Activated T-cell treated with anti-CD3 and anti-CD28 coated beads for 24 hours (primary cell): ENCODE measurements at places on chromosomes 16 and 17.

DNA sequence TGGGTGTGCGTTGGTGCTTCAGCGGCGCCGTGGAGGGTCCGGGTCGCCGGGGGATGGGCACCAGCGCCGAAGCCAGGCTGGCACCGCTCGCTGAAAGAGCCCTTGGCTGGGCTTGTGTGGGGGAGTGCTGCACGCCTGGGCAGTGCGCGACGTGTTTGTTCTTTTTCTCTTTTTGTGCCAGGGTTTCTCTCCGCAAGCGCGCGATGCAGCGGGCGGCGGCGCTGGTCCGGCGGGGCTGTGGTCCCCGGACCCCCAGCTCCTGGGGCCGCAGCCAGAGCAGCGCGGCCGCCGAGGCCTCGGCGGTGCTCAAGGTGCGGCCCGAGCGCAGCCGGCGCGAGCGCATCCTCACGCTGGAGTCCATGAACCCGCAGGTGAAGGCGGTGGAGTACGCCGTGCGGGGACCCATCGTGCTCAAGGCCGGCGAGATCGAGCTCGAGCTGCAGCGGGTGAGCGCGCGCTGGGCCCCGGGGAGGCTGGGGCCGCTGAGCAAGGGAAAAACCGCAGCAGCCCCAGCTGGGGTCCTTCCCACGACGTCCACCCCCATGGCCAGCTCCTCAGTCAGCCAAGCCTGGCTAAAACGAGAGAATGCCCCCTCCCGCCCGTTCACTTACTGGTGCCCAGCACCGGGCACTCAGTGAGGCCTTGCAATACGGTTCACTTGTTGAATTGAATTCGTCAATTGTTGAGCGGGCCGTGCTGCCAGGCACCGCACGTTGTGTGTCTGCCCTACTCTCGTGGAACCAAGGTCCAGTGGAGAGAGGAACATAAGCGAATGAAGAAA, 541 bp downstream of the GPT2 start:
- DNase-seq, result no peak

GRCh38 chr16:16884451-16884850, 505.5 kb downstream of the NPIPA7 start:
- DNase-seq, result no peak

GRCh38 chr17:57622683-57623433, 122.2 kb downstream of the CCDC182 start:
- DNase-seq, result no peak

DNA sequence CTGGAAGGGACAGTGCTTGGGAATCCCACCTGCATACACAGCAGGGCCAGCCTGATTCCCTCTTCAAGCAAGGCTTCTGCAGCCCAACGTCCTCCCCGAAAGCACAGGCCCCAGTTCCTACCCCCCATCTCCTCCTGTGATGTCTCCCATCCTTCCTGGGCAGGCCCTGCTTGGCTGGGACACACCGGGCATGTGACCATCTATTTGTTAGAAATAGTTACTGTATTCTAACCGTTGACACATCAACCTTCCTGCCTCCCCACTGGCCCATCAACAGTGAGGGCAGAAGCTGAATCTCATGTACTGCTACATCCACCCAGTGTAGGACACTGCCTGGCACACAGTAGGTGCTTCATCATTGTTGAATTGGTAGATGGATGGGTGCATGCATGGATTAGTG, 10.7 kb downstream of the PRR29 start:
- DNase-seq, result no peak

GRCh38 chr17:21842332-21843317, 150.3 kb downstream of the KCNJ18 start:
- no peak for DNase-seq

DNA sequence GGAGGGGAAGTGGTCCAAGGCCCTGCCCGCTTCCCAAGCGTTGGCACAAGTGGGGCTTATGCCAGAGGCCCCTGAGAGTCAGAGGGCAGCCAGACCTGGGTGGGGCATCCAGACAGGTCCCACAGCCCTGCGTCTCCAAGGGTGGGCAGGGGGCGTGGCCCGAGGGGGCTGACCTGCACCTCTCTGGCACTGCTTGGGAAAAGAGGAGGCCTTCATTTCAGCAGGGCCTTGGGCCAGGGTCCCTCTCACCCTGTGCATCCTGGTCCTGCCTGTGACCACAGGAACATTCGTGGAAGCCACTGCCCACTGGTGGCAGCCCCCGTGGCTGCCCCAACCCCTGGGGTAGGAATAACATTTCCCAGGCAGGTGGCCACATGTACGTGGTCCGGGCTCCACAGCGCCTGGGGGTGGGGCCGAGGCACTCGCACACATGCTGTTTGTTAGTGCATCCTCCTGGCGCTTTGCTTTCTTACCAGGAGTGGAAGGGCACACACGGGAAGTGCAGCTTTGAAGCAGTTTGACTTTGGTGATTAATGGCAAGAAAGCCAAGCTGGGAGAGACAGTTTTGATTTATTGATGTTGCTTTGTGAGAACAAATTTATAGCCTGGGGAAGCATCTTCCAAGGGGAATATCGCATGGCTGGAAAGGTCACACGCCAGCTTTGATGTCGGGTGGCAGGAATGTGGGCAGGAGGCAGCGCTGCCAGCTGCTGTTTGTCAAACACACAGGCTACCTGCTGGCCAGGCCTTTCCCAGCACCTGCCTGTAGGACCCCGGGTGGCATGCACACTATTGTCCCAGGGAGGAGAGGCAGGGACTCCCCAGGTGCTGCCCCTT, 4.3 kb downstream of the CENPX start:
- DNase-seq, result no peak

DNA sequence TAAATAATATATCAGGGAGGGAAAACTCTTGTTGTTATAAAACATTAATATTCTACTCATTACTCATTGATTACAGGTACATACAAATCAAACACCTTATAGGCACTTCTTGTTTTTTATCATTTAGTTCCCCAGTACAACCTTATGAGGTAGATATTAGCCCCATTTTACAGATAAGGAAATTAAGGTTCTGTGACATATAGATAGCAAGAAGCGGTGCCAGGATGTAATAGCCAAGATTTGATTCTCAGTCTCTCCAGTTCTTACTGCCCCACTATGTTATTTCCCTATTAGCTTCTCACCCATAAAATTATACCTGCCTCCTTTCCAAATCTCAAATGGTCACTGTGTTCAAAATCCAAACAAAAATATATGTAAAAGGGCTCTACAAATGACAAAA, 36.9 kb downstream of the CMTM3 start:
- DNase-seq, result no peak

DNA sequence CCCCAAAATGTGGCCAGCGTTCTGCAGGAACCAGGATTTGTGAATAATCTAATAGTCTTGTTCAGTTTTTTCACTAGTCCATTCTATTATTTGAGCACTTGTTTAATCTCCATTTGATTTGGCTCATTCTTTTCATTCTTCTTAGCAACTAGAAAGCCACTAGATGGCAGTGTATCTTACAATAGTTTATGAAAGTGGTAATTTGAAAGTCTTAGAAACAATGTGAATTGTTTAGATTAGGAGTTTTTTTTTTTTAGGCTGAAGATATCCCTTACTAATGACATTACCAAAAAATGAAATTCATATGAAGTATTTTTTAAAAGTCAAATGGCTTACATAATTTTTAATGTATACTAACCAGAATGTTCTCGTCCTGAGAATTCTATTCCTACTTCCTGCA, 6.7 kb downstream of the ERI2 start:
- DNase-seq, result no peak

DNA sequence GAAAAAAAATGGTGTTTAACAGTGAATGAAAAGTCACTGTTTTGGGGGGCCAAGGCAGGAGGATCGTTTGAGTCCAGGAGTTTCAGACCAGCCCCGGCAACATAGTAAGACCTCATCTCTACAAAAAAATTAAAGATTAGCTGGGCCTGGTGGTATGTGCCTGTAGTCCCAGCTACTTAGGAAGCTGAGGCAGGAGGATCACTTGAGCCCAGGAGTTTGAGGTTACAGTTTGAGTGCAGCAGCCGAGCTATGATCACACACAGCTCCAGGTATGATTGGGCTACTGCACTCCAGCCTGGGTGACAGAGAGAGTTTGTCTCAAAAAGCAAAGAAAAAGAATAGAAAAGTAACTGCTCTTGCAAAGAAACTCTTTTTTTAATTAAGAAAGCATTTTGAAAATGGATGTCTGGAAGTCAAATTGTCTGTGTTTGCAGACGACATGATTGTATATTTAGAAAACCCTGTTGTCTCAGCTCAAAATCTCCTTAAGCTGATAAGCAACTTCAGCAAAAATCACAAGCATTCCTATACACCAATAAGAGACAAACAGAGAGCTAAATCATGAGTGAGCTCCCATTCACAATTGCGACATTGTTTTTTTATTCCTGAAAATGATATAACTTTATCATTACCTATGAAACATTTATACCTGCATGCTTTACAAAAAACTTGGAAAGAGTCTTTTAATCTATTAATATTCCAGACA, 20.5 kb upstream of the CPD start:
- DNase-seq, result no peak

- DNase-seq, result no peak
These were observed 33.1 kb upstream of the PVALEF start for GRCh38 chr17:81132197-81132540.

DNA sequence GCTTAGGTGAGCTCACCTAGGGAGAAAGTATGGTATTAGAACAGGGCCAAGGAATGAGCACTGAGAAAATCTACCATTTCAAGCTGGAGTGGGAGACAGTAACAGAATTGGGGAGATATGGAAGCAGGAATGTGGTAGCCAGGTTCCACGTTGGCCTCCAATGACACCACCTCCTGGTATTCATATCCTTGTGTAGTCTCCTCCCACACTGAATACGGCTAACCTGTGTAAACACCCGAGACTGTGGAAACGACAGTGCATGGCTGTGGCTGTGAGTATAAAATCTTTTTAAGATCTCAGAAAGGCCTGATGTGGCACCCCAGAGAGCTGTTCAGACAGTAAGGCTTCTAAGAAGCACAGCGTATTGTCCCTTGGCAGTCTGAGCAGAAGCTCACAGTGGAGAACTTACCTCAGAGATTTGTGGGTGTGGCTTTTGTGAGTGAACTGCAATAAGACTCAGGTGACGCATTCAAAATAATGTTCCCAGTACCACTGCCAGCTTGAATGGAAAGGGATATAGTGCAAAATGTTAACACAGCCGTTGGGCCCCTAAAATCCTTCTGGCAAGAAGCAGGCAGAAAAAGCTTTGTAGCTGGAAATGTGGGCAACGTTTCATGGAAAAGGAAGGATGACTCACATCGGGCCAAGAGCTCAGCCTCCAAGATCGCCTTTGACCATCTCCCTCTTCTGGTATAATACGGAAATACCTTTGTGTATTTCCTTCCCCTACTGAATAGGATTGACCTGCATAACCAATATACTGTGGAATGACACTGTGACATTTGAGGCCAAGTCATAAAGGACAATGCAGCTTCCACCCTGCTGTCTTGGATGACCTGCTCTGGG, 14.4 kb downstream of the SDR42E1 start:
- no peak for DNase-seq

- DNase-seq, result no peak
These were observed 39.2 kb upstream of the MAF start for GRCh38 chr16:79639576-79640311.

GRCh38 chr17:12431188-12431587, 234.5 kb upstream of the MYOCD start:
- no peak for DNase-seq

GRCh38 chr17:72400863-72401262, 280.0 kb downstream of the SOX9 start:
- DNase-seq, result no peak

DNA sequence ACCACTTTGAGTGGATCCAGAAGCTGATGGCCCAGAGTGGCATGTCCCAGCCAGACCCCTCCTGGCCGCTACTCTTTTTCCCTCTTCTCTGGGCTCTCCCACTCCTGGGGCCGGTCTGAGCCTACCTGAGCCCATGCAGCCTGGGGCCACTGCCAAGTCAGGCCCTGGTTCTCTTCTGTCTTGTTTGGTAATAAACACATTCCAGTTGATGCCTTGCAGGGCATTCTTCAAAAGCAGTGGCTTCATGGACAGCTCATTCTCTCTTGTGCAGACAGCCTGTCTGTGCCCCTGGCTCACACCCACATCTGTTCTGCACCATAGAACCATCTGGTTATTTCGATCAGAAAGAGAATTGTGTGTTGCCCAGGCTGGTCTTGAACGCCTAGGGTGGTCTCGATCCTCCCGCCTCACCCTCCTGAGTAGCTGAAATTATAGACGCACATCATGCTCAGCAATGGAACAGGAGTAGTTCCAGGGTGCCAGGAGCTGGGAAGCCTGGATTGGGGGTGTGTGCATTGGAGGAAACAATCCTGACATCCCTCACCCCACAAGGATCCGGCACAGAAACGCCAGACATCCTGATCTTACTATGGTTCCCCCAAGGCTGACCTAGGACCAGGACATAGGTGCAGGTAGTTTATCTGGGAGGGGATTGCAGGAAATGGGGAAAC, 4.6 kb downstream of the PRSS21 start:
- DNase-seq, result no peak

GRCh38 chr17:45299361-45299760, 17.5 kb downstream of the MAP3K14 start:
- DNase-seq, result no peak

DNA sequence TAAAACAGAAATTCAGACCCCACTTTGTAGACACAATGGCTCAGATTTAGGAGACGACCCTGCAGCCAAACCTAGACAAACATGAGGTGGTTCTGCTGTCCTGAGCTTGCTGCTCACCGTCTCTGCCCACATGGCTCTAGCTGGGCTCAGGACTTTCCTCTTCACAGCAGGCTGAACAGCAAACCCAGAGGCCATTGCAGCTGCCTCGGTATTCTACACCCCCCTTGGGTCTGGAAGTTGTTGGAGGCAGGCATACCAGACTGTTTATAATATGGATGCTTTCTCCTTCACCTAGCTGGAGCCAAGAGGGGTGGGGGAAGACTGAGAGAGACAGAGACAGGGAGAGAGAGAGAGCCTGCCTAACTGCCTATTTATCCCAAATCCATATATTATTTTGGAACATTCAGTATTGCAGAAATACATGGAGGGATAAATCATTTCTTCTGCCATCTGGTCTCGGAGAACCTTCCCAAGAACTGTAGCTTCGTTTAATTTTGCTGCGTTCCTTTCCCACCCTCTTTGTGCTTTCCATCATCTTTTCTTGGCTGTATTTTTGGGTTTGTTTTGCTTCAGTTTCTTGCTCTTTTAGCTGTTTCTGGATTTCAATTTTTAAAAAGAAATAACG, 628.2 kb upstream of the RBFOX1 start:
- no peak for DNase-seq

- no peak for DNase-seq
These were observed 113.7 kb upstream of the CDH11 start for GRCh38 chr16:65235339-65236177.

- peak; percentile 77 for DNase-seq
These were observed 12.1 kb downstream of the HSD3B7 start for GRCh38 chr16:30996985-30997724.

- no peak for DNase-seq
These were observed 116.0 kb downstream of the SNX29 start for GRCh38 chr16:12092544-12092921.

- no peak for DNase-seq
These were observed 10.0 kb downstream of the MAP2K6 start for GRCh38 chr17:69424287-69425041.

- DNase-seq, result no peak
These were observed 205.5 kb upstream of the FOXF1 start for GRCh38 chr16:86304868-86305267.

DNA sequence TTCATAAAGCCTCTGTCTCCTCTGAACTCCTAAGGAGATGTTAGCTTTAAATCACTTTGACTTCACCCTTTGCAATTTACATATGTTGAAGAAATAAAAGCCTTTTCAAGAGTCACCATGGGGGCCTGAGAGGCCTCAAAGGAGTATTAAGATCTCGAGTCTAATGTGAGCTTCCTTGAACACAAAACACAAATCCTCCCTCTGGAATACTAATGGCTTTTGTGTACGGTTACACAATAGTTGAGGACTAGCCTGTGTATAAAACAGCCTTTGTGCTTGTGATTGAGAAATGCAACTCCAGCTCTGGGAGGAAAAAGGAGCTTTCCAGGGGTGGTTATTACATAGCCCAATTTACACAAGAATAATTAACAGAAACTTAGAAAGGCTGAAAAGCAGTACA, 1140.2 kb downstream of the CDH11 start:
- DNase-seq, result no peak
